Forelimb muscle (tissue), 1 donor: ENCODE measurements at places on chromosomes 7 and 10. TPM values are rescaled to one million over a fixed set of nuclear protein-coding genes. Genes with fewer than 3 reads are reported as not detected.
A peak's percentile ranks its signal among the peaks of the same experiment; 100 is the strongest.

Gene MPP7
- 3.6 TPM for polyA plus RNA-seq

GRCh38 chr7:137891016-137891655 lies 44.4 kb upstream of the DGKI start:
- no peak for DNase-seq

- no peak for DNase-seq
Measured at GRCh38 chr7:5452937-5453540, 29.4 kb upstream of the TNRC18 start.

DNA sequence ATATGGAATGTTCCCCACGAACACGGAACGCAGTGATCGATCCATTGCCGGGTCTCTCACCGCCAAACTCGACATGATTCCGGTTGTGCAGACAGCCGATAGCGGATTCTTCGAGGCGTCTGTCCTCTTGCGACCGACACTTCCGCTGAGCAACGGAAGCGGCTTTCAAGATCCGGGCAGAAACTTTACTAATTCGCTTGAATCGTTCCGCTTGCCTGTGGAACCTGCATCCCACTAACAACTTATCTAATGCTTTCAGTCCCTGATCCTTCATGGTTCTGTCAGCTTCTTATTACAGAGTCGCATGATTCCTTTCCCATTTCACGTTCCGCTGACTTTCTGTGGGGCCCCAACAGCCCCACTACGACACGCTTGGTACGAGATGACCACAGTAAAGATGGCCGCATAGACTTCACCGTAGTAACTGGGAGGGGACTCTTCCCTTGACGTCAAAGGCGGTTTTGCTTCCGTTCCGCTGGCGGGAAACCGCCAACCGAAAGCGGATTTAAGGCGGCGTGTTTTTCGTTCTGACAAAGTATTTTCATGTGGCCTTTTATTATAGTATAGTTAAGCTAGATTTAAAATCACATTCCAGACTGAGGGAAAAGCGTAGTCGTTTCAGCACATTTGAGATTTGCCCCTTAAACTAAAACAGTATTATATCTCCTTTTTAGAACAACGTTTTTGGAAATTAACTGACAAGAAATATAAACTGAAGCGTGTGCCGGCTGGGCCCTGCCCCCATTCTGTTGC lies at the start of gene CSTF2T:
CSTF2T (minus strand) TSS at position 121 of the 753 bp plus-strand sequence; CDS start at position 75, 46 bp downstream.
- DNase-seq: peak; percentile 96

- DNase-seq: no peak
Measured at GRCh38 chr7:156496363-156496769, 144.2 kb upstream of the RNF32 start.

GRCh38 chr7:115038158-115038557 lies 116.3 kb downstream of the MDFIC start:
- no peak for DNase-seq

DNA sequence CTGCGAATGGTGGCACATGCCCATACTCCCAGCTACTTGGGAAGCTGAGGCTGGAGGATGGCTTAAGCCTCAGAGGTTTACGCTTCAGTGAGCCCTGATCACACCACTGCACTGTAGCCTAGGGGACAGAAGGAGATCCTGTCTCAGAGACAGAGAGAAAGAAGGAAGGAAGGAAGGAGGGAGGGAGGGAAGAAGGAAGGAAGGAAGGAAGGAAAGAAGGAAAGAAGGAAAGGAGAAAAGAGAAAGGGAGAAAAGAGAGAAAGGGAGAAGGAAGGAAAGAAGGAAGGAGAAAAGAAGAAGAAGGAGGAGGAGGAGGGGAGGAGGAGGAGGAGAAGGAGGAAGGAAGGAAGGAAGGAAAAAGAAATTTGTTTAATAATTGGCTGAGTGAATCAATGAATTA lies 13.0 kb upstream of the SAR1A start:
- DNase-seq: no peak

DNA sequence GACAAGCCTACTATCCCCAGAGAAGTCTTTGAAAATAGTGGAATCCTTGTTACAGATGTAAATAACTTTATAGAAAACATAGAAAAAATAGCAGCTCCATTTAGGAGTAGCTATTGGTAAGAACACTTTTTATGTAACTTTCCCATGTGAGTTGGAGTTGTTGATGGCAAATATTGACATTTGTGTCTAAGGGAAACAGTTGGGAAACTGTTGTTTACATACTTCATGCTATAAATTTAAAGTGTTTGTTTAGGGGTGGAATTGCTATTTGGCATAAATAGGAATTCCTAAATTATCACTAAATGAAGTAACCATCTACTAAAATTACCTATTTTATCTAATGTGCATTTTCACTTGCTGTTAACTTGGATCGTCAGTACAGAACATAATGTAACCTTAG lies 50.7 kb downstream of the GDI2 start:
- DNase-seq: no peak

DNA sequence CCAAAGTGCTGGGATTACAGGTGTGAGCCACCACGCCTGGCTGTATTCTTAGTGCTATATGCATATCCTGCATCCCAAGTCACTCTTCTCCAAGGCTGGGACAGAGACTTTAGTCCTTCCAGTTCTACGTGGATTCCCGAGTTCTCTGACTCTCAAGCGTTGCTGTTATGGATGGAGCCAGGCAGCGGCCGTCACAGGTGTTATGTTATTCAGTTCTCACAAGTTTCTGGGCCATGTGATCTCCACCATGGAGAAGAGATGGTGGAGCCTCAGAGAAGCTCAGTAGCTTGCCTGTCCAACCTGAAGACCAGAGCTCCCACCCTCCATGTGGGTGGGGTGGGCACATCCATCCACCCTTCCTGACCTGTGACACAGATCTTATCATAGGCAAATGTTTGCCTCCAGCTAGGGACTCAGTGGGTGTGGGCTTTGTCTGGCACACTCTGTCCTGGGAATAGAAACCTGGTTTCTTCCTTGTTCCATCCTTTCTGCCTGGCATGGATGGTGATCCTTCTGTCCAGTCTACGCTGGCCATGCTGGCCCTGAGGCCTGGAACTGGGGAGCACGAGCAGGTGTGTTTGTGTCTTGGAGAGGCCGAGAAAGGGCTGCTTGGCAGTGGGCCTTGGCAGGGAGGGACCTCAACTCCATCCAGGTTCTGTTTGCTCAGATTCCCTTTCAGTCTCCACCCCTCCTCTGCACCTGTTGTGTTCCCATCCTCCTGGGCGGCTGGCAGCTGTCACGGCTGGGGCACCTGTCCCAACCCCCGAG lies 55.3 kb downstream of the NEURL1 start:
- no peak for DNase-seq
